Activated T-cell treated with anti-CD3 and anti-CD28 coated beads, Interleukin-2, amount 50 U/mL, for 72 hours (primary cell): ENCODE measurements at places on chromosomes 1 and 21. TPM values are rescaled to one million over a fixed set of nuclear protein-coding genes. Genes with fewer than 3 reads are reported as not detected.

GRCh38 chr21:41715649-41716281 lies 51.1 kb downstream of the RIPK4 start:
- peaks cover 44% of the 10 kb centered on the region for H3K27me3 ChIP-seq
- H3K36me3 ChIP-seq, result no peaks in the 10 kb centered on the region
- H3K27ac ChIP-seq, result no peak overlapping the region
- DNase-seq, result no peak
- no peak overlapping the region for H3K4me3 ChIP-seq

Gene SLC45A3
- total RNA-seq, result 1.0 TPM

Gene TTC22
- 15.3 TPM for total RNA-seq

GRCh38 chr1:165408518-165408917 lies 36.4 kb downstream of the RXRG start:
- peaks cover 40% of the 10 kb centered on the region for H3K27me3 ChIP-seq
- H3K36me3 ChIP-seq, result no peaks in the 10 kb centered on the region
- H3K4me1 ChIP-seq, result peaks cover 6% of the 10 kb centered on the region
- H3K27ac ChIP-seq, result no peak overlapping the region

Gene NTNG1
- total RNA-seq, result 0.48 TPM

Gene GATAD2B
- total RNA-seq, result 106 TPM

DNA sequence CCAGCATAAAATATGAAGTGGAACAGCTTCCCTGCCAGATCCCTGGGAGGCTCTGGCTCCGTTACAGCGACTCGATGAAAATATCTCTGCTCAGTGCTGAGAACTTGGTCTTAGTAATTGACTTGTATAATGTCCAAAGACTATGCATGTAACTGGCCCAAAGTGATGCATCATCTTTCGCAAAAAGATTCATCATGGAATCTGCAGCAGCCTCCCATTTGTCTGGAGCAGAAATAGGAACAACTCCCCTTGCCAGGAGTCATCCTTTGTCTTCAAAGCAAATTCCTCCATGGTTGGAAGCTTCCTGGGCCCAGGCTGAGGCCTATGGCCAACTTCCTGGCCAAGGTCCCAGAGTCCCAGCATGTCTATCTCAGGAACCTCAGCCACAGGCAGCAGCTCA lies 16.9 kb upstream of the SLC6A17 start:
- no peaks in the 10 kb centered on the region for H3K36me3 ChIP-seq
- no peak for DNase-seq
- H3K27me3 ChIP-seq, result peaks cover 49% of the 10 kb centered on the region
- H3K4me1 ChIP-seq, result peaks cover 21% of the 10 kb centered on the region

Gene LRRC3
- total RNA-seq, result 2.8 TPM

Gene LCE1E
- not detected for total RNA-seq

Gene CD53
- 249 TPM for total RNA-seq

Gene GJB4
- not detected for total RNA-seq

DNA sequence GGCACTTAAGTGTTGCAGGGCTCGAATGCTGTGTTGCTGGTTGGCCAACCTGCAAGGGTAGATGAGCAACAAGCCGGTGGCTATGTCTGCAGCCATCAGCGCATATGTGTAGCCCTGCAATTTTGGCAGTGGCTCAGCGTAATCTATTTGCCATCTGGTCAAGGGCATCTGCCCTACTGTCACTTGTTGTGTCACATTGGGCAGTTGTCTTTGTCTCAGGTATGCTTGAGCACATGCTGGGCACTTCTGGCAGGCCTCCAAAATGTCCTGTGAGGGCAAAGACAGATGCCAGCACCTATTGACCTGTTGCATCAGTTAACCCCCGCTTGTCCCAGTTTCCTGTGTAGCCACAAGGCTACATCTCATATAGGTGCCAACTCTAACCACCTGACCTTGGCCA lies 111.8 kb downstream of the GDAP2 start:
- no peak for DNase-seq
- no peaks in the 10 kb centered on the region for H3K27me3 ChIP-seq
- H3K4me1 ChIP-seq, result no peaks in the 10 kb centered on the region
- H3K36me3 ChIP-seq, result no peaks in the 10 kb centered on the region
- no peak overlapping the region for H3K27ac ChIP-seq

- H3K4me1 ChIP-seq, result peaks cover 14% of the 10 kb centered on the region
- no peak overlapping the region for H3K4me3 ChIP-seq
- no peak overlapping the region for H3K27ac ChIP-seq
- DNase-seq, result no peak
Measured at GRCh38 chr1:222785529-222785928, 29.3 kb upstream of the DISP1 start.

Gene OLIG1
- total RNA-seq, result not detected

DNA sequence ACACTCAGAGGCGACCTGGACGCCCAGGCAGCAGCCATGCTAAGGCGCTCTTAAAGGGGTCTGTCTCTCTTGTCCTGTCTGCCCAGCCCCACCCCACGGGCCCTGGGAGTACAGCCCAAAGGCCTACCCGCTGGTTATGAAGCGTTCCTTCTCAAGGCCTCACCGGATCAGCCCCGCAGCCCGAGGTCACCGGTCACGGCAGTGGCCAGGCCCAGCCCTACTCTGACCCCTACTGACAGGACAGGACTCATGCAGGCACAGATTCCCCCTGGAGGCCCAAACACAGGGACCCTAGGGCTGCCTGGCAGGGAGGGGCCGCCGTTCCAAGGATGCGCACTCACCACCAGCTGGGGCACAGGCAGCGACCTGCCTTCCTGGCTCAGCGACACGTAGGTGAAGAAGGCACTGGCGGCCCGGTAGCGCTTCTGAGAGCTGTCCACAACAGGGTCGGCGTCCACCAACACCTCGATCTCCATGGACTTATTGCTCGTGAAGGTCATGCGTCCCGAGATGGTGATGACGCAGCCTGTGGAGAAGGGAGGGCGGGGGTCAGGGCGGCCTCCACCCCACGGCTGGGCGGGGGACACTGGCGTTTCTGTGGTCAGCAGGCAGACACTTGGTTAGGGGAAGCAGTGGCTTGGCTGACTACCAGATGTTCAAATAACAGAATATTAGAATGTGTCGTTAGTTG lies 20.0 kb upstream of the GPR153 start:
- H3K27me3 ChIP-seq, result no peaks in the 10 kb centered on the region
- no peak overlapping the region for H3K27ac ChIP-seq
- H3K4me1 ChIP-seq, result no peaks in the 10 kb centered on the region
- no peak overlapping the region for H3K4me3 ChIP-seq
- no peak for DNase-seq
